ENCODE measurements at places on chromosomes 11 and 22.

DNA sequence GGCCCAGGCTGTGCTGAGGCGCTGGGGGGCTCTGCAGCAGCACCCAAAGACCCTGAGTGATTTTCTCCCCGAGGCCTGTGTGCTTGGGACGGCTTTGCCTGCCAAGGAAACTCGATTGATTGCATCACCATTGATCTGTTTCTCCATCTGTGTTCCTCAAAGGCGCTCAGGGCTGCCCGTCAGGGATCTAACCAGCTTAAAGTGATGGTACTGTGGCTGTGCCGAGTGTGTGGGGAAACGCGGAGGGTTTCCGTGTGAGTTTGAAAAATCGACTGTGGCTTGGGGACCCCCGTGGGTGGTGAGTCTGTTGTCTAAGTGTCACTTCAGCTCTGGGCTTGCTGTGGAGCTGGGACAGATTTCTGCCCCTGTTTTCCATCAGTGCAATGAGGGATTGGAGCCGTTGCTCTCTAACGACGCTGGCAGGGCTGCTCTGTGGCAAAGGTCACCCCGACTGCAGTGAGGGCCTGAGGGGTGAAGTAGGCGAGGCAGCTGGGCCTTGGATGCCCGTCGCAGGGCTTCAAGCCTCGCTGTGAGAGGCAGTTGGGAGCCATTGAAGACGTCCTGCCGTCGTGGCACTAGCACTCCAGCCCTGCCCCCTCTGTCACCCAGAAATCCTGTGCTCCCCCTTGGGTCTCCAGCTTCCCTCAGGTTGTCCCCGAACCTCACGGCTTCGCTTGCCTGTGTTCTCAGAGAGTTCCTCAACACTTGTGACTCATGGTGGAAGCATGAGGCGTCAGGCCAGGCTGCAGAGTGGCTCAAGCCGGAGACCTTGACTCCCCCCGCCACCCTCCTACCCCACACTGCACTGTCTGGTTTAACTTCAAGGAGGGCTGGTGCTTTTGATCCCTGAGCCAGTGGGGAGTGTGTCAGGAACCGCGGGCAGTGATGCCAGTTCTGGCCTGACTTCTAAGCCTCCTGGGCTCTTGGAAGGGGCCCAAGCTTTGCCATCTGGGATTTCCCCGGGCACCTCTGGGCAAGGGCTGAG is 21.8 kb downstream of the CACNA1I start:
- DNase-seq, result no peak

DNA sequence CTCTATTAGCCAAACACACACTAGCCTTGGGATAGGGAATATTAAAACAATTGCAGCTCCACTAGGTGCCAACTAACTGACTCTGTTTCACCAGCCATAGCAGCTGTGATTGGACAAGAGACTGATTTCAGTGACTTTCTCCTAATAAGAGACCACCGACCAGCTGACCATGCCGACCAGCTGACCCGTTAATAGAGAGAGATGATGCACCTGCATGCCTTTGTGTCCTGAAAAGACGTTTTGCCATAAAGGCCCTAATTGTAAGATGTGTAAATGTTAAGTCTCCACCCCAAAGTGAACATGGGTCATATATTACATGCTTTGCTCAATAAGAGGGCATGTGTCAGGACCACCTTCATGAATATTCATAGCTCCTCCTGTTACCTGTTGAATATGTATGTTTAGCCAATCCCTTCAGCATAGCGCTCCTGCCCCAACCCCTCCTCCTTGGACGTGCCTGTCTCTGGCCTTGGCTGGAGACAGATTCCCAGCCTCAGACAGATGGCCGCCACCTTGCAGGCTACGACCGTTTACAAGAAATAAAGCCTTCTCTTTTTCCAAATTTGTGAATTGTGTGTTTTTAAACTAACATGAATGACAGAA is 1.3 kb upstream of the NADSYN1 start:
- no peak for DNase-seq

DNA sequence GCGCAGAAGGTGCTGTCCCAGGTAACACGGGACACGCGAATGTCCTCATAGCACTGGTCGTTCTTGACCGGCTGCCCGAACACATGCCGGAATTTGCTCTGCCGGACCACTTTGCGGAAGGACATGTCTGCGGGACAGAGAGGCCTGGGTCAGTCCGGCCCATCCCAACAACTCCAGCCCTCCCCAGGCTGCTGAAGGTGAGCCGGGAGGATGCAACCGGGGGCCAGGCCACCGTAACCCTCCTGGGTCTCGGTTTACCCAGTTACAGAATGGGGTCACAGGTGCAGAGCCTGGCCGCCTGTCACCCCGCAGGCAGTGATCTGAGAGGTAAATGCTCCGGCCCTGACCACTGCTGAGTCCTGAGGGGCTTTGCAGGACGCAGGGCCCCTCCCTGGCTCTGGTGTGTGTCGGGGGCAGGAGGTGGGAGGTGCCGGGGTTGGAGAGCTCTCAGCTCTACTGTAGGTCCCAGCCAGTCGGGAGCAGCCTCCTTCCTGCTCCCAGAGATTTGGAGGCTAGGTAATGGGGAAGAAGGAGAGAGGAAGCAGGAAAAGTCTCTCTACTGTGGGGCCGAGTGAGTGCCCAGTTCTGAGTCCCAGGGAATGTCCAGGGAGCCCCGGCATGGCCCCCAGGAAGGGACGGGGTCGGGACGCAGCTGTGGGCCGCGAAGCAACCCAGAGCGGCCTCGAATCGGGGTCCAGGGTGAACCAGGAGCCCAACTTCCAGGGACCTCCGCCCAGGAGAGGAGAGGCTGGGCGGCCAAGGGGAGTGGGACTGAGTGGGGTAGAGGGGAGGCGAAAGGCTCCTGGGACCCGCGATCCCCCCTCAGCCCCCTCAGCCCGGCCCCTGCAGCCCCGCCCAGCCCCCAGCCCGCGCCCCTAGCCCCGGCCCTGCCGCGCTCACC is 522 bp downstream of the CORO1B start:
- DNase-seq, result no peak

DNA sequence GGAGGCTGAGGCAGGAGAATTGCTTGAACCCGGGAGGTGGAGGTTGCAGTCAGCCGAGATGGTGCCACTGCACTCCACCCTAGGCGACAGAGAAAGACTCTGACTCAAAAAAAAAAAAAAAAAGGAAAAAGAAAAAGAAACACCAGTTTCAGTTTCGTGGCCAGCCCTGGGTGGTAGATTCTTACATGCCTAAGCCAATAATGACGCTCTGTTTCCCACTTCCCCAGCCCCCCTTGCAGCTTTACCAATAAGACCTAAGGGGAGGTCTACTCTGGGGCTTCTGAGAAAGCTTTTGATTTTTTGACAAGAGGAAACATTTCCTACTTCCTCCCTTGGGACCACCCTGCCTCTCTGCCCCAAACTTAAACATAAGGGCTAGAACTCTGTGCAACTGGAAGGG is 30.0 kb upstream of the PTPRJ start:
- DNase-seq, result peak; percentile 63

GRCh38 chr11:1055990-1056771 is 18.5 kb upstream of the MUC2 start:
- no peak for DNase-seq

DNA sequence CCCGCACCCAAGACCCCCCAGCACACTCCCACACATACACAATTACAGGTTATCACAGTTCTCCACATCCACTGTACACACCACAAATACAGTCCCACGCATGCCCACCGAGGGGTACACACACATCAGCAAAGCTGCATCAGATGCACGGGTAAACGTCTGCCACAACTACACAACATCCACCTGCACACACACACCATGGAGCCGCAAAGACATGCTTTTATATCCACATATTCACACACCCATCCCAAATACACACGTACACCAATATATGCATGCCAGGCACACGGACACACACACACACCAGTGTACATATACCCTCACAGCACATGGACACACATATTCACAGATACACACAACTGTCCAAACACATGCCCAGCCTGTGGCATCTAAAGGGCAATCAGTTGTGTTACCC is 5.4 kb upstream of the KCNJ4 start:
- DNase-seq, result no peak
